Frontal cortex (tissue), 4 donors: ENCODE measurements at places on chromosomes 2 and 18.

GRCh38 chr2:102615620-102616436 lies 3.5 kb upstream of the SLC9A2 start:
- DNase-seq = peak; percentile 53

GRCh38 chr2:129203331-129203730 lies 776.1 kb upstream of the RAB6C start:
- no peak for DNase-seq

GRCh38 chr2:15158100-15158499 lies 403.0 kb downstream of the NBAS start:
- DNase-seq = no peak

- no peak for DNase-seq
These were observed 212.9 kb upstream of the APCDD1 start for GRCh38 chr18:10241579-10241978.

- DNase-seq = no peak
These were observed 1.3 kb upstream of the ANKRD12 start for GRCh38 chr18:9135081-9135911.

GRCh38 chr2:1874950-1875349 lies 130.6 kb upstream of the PXDN start:
- DNase-seq = no peak

GRCh38 chr2:169324581-169325260 lies 37.6 kb downstream of the LRP2 start:
- no peak for DNase-seq

DNA sequence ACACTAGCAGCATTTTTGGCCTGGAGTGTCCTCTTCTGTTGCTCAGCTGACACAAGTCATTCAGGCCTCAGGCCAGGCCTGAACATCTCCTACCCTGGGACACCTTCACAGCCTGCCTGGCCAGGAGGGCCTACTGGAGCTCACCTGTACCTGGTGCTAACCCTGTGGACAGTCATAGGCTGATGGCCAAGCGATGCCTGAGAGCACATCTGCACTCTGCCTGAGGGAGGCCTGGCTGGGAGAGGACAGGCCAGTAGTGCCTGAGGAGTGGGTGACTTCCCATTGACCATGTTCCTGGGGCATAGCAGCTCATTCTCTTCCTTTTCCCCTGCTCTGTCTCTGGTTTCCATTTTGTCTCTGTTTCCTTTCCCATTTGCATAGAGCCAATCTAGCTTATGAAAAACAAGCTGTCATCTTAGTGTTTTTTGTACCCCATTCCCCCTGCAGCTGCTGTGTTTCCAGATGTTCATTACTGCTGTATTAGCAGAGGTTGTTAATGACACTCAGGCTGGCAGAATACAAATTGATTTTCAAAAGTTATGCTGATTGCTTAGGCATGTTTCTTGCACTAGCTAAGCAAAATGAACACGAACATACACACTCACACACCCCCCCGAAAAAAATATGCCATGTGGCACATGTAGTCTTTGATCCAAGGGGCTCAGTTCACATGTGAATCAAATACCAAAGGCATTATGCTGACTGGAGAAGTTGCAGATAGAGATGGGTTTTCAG lies 149.7 kb upstream of the HS6ST1 start:
- DNase-seq = no peak

GRCh38 chr2:139296672-139297209 lies 516.6 kb upstream of the NXPH2 start:
- no peak for DNase-seq

DNA sequence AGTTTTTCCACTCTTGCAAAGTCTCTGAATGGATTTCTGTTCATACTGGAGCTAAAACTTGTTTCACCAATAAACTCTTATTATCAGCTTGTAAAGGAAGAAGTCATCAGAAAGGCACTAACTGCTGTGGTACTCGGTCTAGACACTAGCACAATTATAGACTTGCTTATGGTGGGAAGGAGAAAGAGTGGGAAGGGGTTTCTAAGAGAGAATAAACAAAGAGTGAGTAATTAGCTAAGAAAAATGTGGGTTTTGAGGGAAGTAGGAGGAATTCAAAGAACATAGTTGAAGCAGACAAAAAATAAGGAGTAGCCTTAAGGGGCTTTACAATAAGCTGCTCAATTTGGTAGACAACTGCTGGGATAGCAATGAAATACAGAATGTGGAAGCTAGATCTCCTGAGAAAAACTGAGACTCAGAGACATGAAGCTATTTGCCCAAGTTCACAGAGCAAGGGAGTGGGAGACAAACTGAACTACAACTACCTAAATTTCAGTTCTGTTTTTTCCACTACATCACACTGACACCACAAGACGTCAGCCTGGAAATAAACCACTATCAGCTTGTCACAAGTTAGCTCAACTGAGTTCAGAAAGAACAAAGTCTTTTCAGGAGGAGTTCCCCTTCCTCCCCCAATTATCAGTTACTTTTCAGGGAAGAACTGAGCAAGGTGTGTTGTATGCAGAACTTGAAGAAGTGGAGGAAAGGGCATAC lies 59.7 kb downstream of the MAP4K3 start:
- no peak for DNase-seq

DNA sequence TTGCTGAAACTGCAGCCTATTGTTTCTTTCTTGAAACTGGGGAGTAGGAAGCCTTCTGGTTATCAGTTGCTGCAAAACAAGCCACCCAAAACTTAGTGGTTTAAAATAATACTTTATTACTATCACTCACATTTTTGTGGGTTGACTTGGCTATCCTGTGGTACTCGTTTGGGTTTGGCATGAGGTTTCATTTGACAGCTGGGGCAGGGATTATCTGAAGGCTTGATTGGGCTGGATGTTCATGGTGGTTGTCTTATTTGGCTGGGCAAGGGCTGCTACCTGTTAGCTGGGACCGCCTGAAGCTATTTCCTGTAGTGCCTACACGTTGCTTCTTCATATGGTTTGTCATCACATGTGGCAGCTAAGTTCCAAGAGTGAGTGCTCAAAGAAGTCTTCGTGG lies 122.3 kb downstream of the PLCL1 start:
- no peak for DNase-seq

GRCh38 chr2:150374492-150374891 lies 113.0 kb downstream of the RND3 start:
- DNase-seq = no peak

DNA sequence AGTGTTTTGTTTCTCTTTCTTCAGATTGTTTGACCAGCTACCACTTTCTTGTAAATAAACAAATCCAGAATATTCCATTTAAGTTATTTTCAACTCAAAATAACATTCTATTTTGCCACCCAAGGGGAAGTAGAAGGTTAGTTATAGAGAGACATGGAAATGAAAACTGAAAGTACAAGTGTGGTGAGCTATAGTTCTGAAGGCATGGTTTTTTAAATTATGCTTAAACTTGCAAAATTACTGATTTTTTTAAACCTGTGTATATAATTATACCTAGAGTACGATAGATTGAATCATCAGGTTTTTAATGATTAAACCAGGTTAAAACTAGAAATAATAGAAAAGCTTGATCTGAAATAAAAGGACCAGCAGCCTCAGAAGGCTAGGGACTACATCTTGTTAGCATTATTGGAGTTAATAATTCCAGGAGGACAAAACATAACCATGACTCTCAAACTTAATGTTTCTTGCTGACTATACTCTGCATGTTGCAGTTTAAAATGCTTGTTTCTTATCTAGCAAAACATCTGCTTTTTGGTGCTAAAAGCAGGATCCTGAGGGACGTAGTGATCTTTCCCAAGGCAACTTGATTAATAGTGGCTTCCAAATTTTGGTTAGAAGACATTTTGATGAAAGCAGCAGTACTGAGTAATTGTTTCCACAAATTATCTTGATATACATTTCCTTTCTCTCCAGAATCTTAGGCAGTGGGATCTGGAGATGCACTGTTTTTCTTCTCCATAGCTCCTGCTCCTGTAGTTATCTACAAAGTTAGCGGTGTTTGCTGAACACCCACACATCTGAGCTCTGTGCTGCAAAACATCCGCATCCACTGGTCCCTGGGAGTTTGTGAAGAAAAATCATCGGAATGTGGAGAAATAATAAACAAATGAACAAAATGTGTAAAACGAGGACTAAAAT lies 327.2 kb upstream of the PKDCC start:
- no peak for DNase-seq

- DNase-seq = no peak
These were observed 203.5 kb upstream of the UBE2E3 start for GRCh38 chr2:180776921-180777320.

- no peak for DNase-seq
These were observed 600.7 kb upstream of the ID2 start for GRCh38 chr2:8081130-8081529.

DNA sequence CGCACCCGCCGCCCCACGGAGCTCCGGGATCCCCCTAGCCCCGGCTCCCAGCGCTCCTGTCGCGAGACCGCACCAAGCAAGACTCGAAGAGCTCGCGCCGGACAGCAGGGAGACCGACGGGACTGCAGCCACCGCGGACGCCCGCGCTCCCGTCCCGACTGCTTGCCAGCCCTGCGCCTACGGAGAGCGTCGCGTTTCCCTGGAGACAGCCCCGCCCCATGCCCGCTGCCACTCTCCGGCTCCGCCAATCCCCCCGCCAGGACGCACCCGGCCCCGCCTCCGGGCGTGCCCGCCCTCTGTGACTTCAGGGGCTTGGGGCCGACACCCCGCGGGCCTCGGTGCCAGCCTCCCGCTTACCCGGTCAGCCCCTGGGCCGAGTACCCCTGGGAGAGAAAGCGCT lies at the start of gene ANKMY1:
ANKMY1 (minus strand) TSS at position 181 of the 400 bp plus-strand sequence. CDS start 653 bp downstream, outside the sequence.
- DNase-seq = peak; percentile 81

DNA sequence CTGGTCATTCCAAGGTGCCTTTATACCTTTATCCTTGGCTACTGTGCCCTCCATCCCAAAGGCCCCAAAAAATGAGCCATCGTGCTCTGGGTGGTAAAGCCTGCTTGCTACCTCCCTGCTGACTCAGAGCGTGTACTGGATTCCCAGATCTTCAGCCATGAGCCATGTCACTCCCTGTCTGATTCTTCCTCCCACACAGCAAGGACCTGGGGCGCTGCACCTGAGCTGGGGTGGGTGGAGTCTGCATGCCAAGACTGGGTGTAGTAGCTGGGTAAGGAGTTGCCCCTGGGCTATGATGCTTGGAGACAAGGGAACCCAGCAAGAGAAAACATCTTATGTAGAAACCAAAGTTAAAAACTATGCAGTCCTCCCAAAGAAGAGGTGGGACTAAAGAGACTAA lies 37.2 kb upstream of the APCDD1 start:
- DNase-seq = no peak
